CD4-positive, alpha-beta T cell treated with Interleukin-17A for 4 hours (primary cell): ENCODE measurements at places on chromosomes 3 and 15.

DNA sequence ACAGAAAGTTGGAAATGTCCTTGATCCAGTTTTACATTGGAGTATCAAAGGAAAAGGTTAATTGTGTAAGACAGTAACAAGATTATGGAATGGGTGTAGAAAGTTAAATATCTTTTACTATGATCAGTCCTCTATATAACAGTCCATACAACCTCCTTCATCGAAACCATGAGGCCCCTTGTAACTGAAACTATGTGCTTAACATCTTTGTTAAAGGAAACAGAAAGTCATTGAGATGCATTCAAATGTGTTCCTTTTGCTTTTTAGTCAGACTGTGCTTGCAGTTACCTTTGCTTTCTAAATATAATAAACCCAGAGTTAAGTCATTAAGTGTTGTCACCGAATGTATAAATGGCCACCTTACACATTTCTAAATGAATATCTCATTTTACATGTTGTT lies 1298.5 kb downstream of the ROBO2 start:
- DNase-seq = no peak

DNA sequence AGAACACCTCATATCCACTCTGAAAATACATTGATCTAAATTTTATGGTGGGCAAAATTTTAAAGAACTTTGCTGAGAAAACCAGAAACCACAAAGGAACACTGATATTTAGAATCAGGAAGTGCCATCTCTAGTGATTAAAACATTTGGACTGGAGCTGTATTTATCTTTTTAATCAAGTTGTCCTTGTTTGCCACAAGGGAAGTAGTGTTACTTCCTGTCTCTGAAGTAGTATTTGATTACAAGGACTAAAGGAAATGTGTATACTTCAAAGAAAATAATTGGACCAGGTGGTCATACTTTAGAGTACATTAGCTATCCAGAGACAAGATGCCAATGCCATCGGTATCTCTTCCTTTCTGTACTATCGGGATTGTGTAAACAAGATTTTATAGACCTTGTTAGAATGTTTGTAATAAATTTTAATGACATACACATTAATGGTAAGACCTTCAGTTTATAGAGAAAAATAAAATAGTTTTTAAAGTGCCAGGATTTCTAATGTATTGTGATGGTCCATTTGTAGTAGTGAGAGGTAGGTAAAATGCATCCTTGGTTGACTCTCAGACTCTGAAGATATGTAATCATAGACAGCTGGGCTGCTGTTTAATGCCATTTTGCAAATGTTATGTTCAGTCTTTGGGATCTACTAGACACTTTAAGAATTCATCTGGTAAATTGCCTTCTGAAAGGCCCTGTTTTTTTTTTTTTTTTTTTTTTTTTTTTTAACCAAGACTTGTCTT lies 131.9 kb downstream of the B3GALNT1 start:
- DNase-seq = no peak

DNA sequence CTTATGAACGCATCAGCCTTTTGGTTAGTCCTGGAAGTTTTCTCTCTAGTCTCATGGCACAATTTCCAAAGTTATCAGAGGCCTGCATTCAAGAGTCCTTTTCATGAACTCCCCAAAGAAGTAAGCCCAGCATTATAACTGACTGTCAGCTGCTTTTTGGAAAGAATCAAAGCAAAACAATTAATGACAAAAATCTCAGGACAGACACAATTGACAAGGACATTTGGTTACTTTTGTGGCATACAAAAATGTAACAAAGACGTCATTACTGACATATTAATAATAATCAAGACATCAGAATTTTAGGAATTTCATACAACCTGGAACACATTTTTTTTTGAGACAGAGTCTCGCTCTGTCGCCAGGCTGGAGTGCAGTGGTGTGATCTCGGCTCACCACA lies 21.2 kb downstream of the KATNBL1 start:
- no peak for DNase-seq

GRCh38 chr3:61449327-61450040 lies 111.9 kb upstream of the PTPRG start:
- no peak for DNase-seq

DNA sequence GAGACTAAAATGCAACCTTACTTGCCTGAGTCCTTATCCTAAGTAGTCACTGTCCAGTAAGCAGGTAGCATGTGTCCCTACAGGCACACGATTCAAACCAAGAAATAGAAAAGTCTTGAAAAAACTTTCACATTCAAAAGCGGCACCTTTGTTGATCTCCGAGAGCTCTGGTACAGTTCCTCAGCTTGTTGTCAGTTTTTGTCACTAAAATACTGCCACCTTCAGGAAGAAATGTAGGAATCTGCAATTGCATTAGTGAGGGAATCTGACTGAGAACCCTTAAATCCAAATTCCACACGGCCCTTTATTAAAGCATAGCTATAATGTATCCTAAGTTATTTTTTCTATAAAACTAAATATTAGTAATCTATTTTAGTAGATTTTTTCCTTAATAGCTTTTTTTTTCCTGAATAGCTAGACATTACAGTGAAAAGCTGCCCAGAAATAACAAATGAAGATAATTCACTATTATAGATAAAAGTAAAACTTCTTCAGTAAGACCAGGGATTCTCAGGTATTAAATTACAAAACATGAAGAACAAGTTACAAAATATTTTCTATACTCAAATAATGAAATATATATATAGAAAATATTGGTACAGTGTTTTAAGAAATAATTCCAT lies 44.0 kb downstream of the CCDC54 start:
- peak; percentile 30 for DNase-seq

GRCh38 chr3:133829310-133829707 lies 23.7 kb downstream of the SRPRB start:
- no peak for DNase-seq

DNA sequence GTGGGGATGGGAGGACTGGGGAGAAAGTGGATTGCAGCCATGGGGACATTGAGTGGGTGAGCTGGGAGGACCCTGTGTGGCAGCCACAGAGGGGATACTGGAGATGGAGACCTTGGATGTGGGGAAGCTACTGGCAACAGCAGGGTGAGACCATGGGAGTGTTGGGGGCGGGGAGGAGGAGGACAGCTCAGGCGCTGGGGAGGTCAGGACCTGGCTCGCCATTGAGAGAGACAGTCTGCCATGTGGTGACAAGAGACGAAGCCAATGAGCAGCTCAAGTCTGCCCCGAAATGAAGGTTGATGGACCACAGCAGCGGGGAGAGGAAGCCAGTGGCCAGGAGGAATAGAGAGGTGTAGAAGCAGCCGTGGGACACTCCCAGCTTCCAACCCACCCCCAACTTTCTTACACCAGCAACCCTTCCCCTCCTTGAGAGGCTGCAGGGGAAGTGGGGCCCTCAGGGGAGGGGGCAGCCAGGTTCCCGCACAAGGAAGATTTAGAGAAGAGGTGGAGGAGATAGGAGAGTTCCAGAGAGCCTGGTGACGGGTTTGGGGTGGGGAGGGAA lies 118.1 kb downstream of the ASB7 start:
- DNase-seq = no peak

- DNase-seq = no peak
Observed at GRCh38 chr15:82649226-82649999, 2.2 kb upstream of the CPEB1 start.

DNA sequence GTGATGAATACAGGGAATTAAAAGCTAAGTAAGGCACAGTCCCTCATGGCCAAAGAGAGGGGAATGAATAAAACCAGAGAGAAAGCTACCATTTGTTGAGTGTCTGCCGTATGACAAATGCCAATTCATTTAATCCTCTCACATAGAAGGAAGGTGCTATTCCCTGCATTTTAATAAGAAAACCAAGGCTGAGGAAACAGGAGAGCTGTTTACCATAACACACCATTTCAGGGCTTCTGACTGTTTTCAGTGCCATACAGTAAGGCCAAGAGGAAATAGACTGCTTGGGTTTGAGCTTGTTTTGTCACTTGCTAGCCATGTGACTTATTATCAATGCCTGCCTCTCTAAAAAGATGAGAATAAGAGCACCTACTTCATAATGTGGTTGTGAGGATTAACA lies 10.1 kb downstream of the BTBD1 start:
- DNase-seq = no peak

DNA sequence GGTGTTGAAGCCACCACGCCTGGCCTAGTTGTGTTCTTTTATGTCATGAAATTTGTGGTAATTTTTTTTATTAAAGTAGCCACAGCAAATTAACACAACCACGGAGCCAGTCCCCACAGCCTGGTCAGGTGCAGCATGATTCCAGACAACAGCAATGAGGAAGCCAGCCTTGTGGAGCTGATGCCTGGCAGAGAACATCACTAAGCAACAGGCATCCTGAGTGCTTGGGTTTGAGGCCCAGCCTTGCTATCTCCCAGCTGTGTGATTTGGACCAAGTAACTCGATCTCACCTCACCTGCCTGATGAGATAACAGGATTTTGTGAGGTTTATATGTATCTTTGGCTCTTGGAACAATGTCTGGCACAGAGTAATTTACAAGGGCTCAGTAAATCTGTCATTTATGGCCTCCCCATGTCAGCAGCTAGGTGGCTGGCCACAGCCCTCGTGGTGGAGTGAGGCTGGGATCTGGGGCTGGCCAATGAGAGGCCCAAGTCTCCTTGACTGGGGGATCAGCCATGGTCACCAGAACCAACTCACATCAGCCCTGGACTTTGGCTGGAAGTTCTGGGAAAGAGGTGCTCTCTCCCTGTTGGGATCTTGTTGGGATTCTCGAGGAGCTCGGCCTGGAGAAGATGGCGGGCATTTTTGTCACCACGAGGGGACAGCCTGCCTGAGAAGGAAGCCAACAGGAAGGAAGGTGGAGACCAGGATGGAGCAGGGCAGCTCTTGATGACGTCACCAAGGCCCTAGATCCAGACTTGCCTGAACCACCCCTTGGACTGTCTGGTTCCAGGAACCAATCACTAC lies 22.8 kb upstream of the FLNB start:
- DNase-seq = no peak

GRCh38 chr3:17151598-17152373 lies 267.0 kb downstream of the PLCL2 start:
- DNase-seq = peak; percentile 74

DNA sequence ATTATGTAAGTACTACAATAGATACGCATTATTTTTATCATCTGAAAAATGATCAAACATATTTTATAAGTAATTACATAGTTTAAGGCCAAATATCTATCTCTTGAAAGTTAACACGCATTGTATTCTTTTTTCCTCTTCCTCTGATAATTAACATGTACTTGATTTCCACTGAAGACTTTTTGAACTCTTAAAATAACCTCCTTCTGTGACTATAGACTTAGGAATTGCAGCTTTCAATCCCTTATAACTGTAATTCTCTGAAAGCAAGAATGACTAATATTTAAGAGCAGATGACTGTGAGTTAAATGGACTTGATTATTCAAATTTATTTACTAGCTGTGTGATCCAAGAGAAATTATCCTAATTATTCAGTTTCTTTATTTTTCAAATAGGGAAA lies 730.6 kb upstream of the NECTIN3 start:
- no peak for DNase-seq

GRCh38 chr15:68730976-68731897 lies 89.5 kb downstream of the ANP32A start:
- DNase-seq = no peak

DNA sequence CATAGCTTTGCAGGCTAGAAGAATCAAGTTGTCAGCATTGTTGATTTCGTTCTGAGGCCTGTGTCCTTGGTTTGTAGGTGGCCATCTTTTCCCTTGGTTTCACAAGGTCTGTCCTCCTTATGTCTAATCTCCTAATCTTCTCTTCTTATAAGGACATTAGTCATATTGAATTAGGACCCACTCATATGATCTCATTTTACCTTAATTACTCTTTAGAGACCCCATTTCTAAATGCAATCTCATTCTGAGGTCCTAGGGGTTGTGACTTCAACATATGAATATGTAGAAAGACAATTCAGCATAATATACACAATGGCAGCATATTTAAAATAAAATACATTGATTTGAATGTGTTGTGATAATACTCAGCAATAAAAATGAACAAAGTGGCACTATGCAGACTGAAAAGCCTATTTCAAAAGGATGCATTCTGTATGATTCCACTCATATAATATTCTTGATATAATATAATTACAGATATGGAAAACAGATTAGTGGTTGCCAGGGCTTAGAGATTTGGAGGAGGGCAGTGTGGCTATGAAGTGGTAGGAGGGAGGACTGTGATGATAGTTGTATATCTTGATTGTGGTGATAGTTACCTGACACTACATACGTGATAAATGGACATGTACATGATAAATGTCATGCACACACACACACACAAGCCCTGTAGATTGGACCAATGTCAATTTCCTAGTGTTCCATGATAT lies 431.0 kb downstream of the EPHA6 start:
- DNase-seq = no peak

- no peak for DNase-seq
Observed at GRCh38 chr15:89043031-89044002, 44.9 kb upstream of the ABHD2 start.

DNA sequence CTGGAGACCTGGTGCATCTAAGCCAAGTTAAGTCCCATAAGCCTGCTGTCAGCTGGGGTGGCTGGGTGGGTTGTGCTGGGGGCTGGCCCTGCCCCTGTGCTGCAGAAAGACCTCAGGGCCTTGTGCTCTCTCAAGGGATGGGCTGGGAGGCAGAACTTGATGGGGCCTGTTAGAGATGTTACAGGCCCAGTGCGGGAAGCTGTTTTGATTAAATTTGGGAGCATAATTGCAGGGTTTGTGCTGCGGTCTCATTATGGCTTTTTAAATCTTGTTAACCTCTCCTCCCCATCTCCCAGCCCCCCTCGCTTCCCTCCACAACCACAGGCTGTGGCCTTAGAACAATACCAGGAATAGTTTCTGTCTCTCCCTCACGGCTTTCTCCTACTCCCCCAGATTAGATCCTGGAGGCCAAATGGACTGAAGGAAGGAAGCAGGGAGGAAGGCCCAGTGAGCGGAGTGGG lies 87.6 kb upstream of the TLE3 start:
- no peak for DNase-seq

- DNase-seq = no peak
Observed at GRCh38 chr3:55164191-55164590, 236.3 kb upstream of the LRTM1 start.

DNA sequence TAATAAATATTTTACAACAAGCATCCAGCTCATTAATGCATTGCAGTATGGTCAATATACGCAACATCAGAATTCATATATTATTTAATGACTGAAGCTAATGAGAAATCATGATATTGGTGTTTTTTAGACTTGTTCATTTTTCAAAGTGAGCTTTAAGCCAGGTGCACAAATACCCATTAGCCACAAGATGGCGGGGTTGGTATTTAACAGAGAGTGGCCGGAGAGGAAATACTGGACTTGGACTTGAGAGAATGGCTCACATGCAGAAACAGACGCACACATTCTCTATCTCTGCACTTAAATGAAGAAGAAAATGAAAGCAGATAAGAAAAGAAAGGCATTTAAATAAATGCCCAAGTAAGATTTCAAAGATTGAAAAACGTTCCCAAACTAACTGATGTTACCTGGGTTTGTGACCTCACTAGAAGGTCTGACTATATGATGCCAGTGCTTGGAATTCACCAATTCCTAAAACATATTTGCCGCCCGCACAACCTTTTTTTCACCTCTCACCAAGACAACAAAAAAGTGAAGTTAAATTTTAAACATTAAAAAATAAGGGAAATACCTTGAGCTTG lies 21.2 kb upstream of the CRBN start:
- DNase-seq = peak; percentile 52

DNA sequence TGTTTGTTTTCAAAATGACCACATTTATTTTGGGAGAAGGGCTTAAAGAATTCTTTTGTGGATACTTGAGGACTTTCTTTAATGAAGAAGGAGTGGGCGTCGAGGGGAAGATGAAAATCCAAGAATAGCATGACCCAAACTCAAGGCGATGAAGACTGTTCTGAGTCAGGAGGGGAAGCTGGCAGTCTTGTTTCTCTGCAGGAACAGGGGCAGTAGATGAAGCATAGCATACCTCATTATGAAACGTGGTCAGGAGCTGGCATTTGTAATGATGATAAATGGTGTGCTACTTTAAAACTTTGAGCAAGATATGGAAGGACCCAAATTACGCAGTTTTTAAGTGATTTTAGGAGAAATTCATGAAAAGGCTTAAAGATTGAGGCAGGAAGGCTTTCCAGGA lies 549.0 kb downstream of the IGSF11 start:
- DNase-seq = no peak
